ENCODE measurements at places on chromosomes 2 and 18.
A peak's percentile ranks its signal among the peaks of the same experiment; 100 is the strongest.

GRCh38 chr18:57175532-57175931 is 28.6 kb downstream of the BOD1L2 start:
- DNase-seq = no peak

- no peak for DNase-seq
These were observed 266.2 kb upstream of the REV1 start for GRCh38 chr2:99756059-99756458.

DNA sequence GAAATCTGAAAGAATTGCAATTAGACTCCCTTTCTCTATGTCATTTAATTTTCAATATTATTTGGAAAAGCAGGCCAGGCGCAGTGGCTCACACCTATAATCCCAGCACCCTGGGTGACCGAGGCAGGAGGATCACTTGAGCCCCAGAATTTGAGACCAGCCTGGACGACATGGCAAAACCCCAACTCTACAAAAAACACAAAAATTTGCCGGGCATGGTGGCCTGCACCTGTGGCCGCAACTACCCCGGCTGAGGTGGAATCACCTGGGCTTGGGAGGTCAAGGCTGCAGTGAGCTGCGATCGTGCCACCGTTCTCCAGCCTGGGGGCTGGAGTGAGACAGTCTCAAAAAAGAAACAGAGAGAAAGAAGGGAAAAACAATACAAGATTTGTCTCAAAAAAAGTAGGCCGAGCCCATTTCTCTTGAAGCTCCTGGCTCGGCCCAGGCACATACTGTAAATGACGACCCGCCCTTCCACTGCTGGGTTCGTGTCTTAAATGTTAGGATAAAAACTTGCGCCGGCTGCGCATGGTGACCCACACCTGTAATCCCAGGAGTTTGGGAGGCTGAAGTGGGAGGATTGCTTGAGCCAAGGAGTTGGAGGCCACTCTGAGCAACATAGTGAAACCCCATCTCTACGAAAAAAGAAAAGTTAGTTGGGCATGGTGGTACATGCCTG is 31.1 kb upstream of the GPC1 start:
- no peak for DNase-seq

- DNase-seq = no peak
These were observed 8.4 kb upstream of the CREG2 start for GRCh38 chr2:101395545-101396315.

DNA sequence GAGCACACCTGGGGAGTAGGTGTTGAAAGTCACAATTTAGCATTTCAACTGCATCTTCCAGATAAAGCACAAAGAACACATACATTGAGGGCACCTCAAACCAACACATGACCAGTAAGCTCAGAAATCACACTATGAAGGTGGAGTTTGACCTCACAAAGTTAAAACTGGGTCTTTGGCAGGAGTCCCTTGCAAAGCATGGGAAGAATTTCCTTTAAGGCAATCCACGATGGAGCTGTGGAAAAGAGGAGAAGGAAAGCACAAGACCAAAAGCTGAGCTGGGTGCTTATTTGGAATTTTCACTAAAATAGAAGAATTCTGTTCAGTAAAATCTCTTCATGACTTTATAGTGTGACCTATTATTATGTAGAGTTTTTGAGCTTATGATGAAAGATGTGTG is 212.9 kb upstream of the APCDD1 start:
- DNase-seq = no peak

DNA sequence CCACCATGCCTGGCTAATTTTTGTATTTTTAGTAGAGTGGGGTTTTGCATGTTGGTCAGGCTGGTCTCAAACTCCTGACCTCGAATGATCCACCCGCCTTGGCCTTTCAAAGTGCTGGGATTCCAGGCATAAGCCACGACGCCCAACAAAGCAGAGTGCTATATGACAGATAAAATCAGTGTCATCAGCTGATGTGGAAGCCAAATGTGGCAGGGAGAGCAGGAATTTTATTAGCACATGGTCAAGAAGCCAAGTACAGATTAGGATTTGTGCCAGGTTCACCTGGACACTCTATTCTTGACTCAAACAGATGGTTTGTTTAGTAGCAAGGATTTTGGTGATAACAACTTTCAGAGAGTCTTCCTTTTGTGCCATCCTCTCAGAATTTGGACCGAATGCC is 62.7 kb downstream of the LCLAT1 start:
- no peak for DNase-seq

DNA sequence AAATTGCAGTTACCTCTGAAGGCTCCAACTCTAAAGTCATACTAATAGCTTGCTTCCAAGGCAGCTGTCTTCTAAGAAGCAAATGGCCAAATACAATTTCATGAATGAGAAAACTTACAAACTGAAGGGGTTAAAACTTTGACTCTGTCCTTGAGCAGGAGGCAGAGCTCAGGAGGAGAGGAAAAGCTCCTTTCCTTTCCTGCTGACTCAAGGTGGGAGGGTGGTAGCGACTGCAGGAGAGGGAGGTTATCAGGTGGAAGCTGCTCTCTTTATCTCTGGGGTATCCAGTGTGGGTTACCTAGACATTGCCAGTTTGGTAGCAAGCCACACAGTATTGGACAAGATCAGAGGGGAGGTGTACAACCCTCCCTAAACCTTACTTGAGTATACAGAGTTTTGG is 2.7 kb upstream of the EFEMP1 start:
- no peak for DNase-seq

- no peak for DNase-seq
These were observed 77.2 kb downstream of the PIGN start for GRCh38 chr18:62109676-62110075.

- DNase-seq = no peak
These were observed 141.1 kb downstream of the CSRNP3 start for GRCh38 chr2:165610591-165611029.

- no peak for DNase-seq
These were observed 35.5 kb upstream of the SLC35F5 start for GRCh38 chr2:113791697-113792590.

- DNase-seq = no peak
These were observed 26.6 kb downstream of the HK2 start for GRCh38 chr2:74860521-74860920.

DNA sequence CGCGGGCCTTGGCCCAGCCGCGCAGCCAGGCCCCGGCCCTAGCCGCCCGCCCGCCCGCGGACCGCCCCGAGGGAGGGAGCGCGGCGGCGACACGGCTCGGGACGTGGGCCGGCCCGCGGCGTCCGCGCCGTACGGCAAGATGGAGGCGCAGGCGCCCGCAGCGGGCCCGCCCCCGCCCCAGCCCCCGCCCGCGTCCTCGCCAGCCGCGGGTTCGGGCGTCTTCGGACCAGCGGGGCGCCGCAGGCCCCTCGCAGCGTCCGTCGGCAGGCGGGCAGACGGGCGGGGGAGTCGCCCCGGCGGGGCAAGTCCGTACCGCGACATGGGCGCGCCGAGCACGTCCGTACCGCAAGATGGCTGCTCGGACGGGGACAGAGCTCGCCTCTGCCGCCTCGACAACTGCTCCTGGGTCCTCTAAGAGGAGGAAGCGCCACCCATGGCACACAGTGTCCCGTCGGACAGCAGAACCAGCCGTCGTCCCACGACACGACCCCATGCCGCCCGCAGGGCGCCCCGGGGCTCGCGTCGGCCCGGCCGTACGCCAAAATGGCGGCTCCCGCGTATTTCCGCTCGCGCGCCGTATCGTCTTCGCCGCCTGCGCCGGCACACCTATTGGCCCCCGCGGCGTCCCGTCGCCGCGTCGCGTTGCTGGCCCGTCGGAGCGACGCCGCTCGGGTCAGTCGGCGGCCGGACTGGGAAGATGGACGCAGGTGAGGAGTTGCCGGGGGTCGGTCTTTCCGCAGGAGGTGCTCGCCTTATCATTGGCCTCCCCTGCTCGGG is at the start of the genes ATG4B and THAP4:
Gene ATG4B, plus strand, starts transcription at position 676 of the 777 bp plus-strand sequence. Its CDS starts 22 bp downstream, at position 698.
Gene THAP4, minus strand, starts transcription at position 141 of the 777 bp plus-strand sequence. CDS start 141 bp downstream, outside the sequence.
- DNase-seq = peak; percentile 55

DNA sequence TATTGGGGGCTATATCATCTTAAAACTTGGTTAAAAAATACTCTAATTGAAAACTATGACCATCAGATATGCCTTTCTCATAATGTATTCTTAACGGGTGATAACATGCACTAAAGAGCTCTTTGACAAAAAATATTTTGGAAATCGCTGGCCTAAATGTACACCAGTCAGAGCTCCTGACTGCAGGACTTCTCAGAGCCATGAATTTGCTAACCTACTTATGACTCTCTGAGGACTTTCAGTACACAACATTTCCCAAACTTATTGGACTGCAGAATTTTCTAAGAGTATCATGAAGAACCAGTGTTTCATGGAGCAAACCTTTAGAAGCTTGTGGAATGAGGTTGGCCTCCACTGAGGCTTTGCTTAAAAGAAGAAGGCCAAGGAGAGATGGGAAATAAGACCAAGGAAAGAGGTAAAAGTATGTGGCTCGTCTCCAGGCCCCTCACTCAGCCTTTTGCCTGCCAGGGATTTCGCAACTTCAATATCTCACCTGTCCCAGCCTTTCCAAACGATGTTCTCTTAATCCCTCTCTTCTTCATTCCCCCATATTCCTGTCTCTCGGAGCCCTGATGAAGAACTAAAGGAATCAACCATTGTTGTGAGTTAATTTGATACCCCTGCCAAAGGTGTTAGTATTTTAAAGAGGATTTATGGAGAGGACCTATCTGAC is 88.8 kb upstream of the EPC2 start:
- no peak for DNase-seq

DNA sequence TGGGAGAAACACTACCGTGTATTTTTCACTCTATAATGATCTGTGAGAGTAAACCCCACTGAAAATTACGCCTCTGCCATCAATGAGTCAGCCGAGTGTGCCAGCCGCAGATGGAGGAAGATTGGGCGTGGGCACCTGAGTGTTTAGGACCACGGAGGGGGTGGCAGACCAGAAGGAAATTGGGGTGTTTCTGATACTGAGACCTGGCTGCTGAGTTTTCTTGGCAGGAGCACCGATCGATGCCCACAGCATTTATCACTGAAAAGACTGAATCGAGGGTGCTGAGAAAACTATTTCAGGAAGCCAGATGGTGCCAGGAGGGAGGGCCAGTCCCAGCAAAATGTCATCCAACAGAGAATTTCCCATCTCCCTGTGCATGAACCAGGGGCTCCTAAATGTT is 91.9 kb upstream of the TPO start:
- DNase-seq = no peak

GRCh38 chr18:46320928-46321711 is 216.9 kb downstream of the HAUS1 start:
- no peak for DNase-seq

- DNase-seq = no peak
These were observed 470.1 kb upstream of the RAB12 start for GRCh38 chr18:8139127-8139527.

DNA sequence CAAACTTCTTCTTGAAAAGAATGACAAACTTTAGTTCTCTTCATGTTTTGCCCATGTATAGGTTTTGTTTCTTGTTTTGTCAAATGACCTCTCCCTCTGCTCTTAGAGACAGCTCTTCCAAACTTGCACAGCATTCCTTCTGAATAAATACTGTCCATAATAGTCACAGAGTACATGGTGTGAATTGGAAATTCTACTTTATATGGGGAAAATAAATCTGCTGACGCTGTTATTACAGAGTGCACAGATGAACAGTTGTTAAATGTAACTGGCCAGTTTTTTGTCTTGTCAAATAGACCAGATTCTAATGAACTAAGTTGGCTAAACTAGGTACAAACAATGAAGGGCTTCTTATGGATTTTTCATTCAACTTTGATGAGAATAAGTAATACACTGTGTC is 115.8 kb upstream of the DTNA start:
- DNase-seq = no peak

GRCh38 chr2:201654616-201655384 is 11.5 kb upstream of the TMEM237 start:
- DNase-seq = no peak

Measured in GOT3 (cell line).